ENCODE measurements at places on chromosomes 12 and 14. TPM values are rescaled to one million over a fixed set of nuclear protein-coding genes. Genes with fewer than 3 reads are reported as not detected.

Gene PTPRB
- total RNA-seq, result 20.8 TPM

Gene CYP27B1
- 0.62 TPM for total RNA-seq

Gene CAPZA3
- total RNA-seq, result not detected

Gene YARS2
- total RNA-seq, result 20.9 TPM

Gene NFATC4
- 54.5 TPM for total RNA-seq

GRCh38 chr12:101854747-101855146 is 22.6 kb upstream of the DRAM1 start:
- DNase-seq, result no peak

- no peak for DNase-seq
These were observed 85.4 kb upstream of the ETV6 start for GRCh38 chr12:11563785-11564739.

- no peak for DNase-seq
These were observed 56.8 kb upstream of the CNOT2 start for GRCh38 chr12:70186436-70186835.

DNA sequence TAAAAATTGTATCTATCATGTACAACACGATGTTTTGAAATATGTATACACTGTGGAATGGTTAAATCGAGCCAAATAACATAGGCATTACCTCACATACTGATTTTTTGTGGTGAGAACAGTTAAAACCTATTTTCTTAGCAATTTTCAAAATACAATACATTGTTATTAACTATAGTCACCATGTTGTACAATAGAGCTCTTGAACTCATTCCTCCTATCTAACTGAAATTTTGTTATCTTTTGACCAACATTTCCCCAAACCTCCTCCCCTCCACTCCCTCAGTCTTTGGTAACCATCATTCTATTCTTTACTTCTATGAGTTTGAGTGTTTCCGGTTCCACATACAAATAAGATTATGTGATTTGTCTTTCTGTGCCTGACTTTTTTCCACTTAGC is 6.8 kb upstream of the SLC38A2 start:
- DNase-seq, result no peak

GRCh38 chr12:58502841-58503240 is 417.5 kb downstream of the LRIG3 start:
- DNase-seq, result no peak

GRCh38 chr14:33891700-33892099 is 59.2 kb downstream of the EGLN3 start:
- no peak for DNase-seq

- no peak for DNase-seq
These were observed 68.2 kb downstream of the IFT43 start for GRCh38 chr14:76053572-76054355.
